Effector CD8-positive, alpha-beta T cell (primary cell): ENCODE measurements at places on chromosomes 16 and 17.

- DNase-seq: no peak
These were observed 37.0 kb downstream of the MARF1 start for GRCh38 chr16:15605839-15606517.

GRCh38 chr16:24427840-24428239 is 111.5 kb upstream of the RBBP6 start:
- no peak for DNase-seq

GRCh38 chr17:57273490-57273889 is 17.2 kb downstream of the MSI2 start:
- no peak for DNase-seq

GRCh38 chr17:18318117-18318516 is 3.0 kb downstream of the SMCR8 start:
- DNase-seq: no peak

DNA sequence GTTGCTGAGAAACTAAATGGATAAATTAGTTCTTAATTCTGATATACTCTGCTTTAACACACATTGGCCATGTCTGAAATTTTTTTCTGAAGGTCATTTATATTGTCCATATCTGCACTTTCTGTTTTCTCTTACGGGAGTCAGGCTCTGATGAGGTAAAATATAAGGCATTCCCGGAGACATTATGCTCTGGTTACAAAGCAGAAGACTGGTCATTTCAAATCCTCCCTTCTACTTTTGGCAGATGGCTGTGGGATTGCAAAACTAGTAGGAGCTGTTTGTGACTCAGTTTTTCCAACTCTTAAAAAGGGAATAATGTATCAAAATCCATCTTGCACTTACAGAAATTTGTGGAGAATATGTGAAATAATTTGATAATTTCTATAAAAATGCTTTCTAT is 92.2 kb upstream of the CPHXL start:
- no peak for DNase-seq

DNA sequence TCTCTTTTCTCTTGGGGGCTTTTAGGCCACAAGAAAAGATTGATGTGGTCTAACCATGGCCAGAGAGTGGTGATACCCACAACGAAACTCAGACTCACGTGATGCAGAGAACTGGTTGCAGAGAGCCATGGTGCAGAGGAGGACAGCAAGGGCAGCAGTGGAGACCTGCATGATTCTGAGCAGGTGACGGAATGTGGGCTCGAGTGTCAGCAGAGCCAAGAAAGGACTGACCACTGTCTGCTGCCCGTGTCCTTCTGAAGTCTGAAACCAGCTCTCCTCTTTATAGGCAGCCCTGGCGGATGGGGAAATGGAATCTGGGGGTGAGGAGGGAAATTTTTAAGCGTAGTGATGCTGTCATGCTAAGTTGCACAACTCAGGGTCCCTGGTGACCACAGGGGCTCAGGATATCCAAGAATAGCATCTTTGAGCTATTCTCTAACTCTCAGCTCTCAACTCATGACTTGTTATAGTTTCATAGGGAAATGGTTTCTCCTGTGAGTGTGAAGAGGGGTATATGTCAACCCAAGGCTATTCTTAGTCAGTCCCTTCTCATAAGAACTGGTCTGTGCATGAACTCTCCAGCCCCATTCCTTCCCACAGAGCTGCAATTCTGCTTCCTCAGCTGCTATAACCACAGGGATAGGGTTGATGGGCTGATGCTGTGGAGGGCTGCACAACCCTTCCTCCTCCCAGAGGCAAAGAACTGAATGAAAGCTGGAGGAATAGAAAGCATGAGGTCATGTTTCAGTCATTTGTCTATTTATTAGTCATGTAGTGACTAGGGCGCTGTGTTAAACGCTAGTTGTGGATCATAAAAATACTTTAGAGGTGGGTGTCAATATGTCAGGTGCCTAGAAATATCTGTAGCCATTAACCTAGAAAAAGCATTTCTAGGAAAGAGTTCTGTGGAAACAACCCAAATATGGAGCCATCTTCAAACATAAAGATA is at the start of gene CCL3:
TSS of gene CCL3 (minus strand) at position 256 of the 949 bp plus-strand sequence. CDS start at position 171, 85 bp downstream.
- DNase-seq: no peak

GRCh38 chr17:32335687-32336086 is 6.3 kb downstream of the C17orf75 start:
- DNase-seq: no peak

GRCh38 chr17:9766970-9767369 is 24.4 kb downstream of the DHRS7C start:
- DNase-seq: no peak

DNA sequence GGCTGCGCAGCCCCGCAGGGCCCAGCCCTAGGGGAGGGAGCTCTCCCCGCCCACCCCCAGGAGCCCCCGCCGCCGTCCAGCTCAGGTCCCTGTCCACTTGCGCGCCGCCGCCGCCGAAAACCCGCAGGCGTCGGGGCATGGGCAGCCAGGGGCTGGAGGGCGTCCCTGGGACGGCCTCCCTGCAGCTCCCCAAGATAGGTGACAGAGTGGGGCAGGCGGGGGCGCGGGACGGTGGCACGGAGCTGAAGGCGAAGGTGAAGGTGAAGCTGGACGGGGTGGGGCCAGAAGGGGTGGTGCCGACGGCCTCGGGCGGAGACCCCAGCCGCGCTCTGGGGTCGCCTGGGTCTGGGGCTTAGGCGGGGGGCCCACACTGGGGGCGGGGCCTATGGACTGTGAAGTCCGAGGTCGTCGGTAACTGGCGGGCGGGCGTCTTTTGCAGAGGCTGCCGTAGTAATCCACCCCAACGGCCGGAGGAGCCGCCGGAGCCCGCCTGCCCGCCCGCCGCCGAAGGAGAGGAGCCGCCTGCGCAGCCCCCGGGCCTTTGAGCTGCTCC is 27.2 kb downstream of the SREBF1 start:
- DNase-seq: no peak

- DNase-seq: no peak
These were observed 7.4 kb downstream of the GLIS2 start for GRCh38 chr16:4323071-4323844.

DNA sequence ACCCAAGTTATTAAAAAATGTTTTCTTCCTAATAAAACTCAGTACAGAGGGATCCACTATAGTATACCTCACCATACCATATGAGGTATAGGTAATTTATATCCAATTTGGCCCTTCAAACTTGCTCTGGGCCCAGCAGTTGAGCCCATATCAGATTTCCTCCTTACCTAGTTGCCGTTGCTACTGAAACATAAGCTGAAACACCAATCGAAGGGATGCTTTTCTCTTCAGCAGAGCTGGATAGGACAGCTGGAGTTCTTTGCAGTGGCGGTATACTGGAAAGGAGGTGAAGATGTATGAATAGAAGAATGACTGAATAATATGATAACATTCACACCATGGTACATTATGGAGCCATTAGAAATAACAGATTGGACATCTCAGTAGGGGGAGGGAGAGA is 42.7 kb downstream of the TNRC6C start:
- DNase-seq: no peak

DNA sequence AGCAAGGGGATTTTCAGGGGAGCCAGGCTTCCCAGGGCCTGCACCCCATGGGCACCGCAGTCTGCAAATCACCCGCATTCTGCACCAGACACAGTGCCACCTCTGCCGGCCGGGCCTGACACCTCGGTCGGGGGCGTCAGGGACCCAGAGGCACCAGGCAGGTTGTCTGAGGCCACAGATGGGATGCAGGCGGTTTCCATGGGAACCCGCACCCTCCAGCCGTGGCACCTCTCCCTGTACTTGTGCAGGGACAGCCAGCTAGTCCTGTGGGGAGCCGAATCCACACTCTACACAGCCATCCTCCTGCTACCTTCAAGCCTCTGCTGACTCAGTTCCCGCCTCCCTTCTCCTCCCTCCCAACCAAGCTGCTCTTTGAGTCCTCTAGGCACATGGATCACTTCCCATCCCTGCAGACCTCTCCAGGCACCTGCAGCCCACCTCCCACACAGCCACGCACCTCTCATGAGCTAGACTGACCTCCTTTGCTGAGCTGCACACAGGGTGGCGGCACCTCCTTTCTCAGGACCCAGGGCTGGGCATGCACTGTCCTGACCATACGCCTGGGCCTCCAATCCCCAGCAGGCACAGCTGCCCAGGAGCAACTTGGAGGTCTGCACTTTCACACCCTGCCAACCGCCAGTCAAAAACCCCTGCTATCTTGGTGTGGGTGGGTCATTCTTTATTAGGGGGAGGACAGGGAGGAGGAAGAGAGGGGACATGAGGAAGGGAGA is 119.5 kb downstream of the C16orf78 start:
- DNase-seq: no peak

- DNase-seq: no peak
These were observed 19.3 kb downstream of the MMD start for GRCh38 chr17:55402374-55402773.

DNA sequence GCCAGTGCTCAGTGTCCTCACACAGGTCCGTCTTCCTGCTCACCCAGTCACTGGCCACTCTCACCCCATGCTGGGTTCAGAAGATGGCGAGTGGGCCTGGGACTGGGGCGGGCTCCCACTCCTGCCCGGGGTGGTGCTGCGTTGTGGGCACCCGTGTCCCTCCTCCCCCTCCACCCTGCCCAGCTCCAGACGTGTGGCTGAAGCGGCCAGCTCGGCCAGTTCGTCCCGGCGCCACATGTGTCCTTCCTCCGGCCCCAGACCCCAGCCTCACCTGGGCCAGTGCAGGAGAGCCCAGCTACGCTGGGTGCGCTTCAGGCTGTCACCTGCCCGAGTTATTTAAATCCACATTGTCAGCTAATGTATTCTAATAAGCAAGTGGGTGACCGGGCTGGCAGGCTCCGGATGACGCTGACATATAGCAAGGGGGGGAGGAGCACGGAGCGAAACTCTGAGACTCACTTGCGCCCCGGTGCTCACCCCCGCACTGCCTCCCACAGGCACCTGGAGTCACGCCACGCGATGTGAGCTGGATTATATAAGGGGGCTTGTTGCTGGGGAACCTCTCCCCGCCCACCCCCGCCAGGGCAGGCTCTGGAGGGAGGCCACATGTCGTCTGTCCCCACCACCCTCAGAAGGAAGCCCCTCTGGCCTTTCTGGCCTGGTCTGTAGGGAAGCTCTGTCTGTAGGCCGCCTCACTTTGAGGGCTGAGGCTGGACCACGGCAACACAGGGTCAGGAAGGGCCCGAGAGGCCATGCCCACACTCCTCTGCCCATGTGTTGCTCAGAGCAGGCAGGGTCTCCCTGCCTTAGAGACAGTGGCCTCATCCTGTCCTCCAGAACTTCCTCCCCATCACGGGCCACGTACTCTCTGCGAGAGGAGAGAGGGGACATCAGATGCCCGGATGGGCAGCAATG is 7.1 kb upstream of the BAIAP2 start:
- DNase-seq: no peak

- no peak for DNase-seq
These were observed 13.2 kb upstream of the CDIPT start for GRCh38 chr16:29876217-29876593.

- DNase-seq: no peak
These were observed 195.2 kb upstream of the COX10 start for GRCh38 chr17:13874134-13874533.

DNA sequence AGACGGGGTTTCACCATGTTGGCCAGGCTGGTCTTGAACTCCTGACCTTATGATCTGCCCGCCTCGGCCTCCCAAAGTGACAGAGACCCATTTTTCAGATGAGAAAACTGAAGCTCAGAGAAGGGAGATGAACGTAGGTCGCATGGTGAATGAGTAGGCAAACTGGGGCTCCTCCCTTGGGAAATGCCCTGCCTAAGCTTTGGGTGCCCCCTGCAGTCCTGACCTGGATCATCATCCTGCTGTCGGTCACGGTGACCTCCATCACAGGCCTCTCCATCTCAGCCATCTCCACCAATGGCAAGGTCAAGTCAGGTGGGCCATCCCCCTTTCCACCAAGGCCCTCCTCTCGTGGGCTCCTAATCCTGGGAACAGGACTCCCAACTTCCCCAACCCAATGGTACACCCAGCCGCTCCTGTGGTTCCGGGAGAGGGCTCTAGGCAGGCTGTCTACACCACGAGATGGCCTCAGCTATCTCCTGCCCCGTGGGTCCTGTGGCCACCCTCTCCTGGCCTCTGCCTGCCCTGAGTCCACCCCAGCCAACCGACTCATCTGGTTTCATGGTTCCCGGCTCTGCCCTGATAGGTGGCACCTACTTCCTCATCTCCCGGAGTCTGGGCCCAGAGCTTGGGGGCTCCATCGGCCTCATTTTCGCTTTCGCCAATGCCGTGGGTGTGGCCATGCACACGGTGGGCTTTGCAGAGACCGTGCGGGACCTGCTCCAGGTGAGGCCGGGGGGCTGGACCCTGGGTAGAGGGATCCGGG is 4.7 kb downstream of the SLC12A3 start:
- DNase-seq: no peak

GRCh38 chr17:54749157-54749556 is 151.5 kb upstream of the TOM1L1 start:
- DNase-seq: no peak

GRCh38 chr16:69465881-69466280 is 41.5 kb downstream of the CYB5B start:
- DNase-seq: no peak

- DNase-seq: no peak
These were observed 31.4 kb downstream of the MYO15A start for GRCh38 chr17:18139949-18140348.

DNA sequence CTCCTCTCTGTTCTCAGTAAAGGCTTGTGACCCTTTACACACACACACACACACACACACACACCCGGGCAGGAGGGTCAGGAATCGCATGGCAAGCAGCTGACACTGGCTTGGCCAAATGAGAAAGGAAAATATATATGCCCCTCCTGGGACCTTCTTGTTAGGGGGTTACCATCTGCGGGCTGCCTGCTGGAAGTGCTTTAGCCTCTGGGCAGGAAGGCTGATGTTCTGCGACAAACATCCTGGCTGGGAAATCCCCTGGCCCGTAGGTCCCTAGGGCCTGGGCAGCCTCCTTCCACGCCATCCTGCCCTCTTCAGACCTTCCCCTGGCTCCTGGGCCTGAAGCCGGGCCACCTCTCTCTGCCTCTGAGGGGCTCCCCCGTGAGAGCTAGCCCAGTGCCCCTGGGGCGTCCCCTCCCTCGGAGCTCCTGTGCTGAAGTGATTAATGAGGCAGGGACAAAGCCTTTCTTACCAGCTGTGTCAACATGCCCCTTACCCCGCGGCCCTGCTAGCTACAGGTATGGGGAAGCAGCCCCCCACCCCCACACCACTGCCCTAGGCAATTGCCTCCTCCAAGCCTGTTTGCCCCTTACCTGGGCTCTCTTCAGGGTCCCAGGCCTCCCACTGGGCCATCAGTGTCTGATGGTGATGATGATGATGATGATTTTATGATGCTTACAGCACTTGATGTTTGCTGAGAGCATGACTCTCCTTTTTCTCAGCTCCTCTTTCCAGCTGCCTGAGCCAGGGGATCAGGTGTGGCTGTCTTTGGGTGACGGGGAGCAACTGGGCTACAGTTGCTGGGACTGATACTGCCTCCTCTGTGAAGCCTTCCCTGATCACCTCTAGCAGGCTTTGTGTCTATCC is 32.8 kb upstream of the ETV4 start:
- no peak for DNase-seq

- no peak for DNase-seq
These were observed 23.6 kb upstream of the ATF7IP2 start for GRCh38 chr16:10362077-10362863.
